ENCODE measurements at places on chromosomes 11 and 22. TPM values are rescaled to one million over a fixed set of nuclear protein-coding genes. Genes with fewer than 3 reads are reported as not detected.

GRCh38 chr11:6825231-6825744 lies 20.2 kb upstream of the OR10A5 start:
- H3K27ac ChIP-seq, result no peak overlapping the region
- H3K4me3 ChIP-seq, result no peak overlapping the region
- no peak for DNase-seq
- H3K27me3 ChIP-seq, result peaks cover 6% of the 10 kb centered on the region
- no peaks in the 10 kb centered on the region for H3K36me3 ChIP-seq

DNA sequence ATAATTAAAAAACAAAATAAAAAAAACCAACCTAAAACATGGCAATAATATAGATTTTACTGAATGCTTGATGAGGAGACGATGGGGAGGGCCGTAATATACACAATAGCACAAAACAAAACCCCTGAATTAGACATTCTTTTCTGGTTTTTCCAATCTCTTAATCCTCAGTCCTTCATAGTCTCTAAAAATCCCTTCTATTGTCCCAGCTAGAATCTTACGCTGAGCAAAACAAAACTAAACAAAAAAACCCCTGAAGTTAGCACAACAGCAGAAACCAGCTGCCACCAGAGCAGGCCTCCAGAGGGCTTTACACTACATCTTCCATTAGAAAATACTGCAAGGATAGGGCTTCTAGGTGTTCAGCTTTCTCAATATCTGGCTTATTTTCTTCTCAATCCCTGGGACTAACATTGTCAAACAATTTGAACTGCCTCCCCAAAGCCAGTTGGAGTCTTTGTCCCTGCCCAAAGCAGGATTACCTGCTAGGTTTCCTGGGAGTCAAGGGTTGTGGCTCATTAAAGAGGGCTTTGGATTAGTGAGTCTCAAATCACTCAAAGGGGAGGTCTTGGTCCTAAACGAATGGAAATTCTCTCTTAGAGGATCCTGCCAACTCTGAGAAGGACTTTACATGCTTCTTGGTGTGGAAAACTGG lies 2.1 kb upstream of the RNF26 start:
- peaks cover 5% of the 10 kb centered on the region for H3K36me3 ChIP-seq
- peaks cover 34% of the 10 kb centered on the region for H3K4me1 ChIP-seq
- no peak overlapping the region for H3K4me3 ChIP-seq
- H3K27me3 ChIP-seq, result no peaks in the 10 kb centered on the region

DNA sequence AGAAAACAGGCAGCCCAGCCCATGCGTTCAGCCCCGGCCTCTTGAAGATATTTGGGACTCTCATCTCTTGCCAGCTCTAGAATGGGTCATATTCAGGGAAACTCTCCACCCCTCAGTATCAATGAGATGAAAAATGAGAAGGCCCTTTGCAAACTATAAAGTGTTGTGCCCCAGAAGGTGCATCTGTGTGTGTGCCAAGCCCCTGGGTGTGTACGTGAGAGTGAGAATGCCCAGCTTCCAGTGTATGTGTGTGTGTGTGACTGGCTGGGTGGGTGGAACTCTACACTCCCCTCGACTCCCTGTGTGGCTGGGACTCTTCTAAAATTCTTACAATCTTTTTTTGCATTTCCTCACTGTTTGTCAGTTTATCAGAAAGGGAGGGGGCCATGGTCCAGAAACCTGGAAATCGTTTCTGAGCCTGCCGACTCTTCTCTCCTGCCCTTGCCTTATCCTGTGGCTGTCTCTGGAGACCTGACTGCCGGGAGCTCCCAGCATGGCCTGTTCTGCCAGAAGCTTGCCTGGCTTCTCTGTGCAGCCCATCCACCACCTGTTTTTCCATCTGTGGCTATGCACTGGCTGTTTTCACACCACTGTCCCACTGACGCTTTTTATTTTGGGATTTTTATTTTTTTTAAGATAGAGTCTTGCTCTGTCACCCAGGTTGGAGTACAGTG lies 1.2 kb downstream of the P2RY6 start:
- H3K4me3 ChIP-seq, result peak overlapping the region; percentile 44
- peaks cover 30% of the 10 kb centered on the region for H3K4me1 ChIP-seq
- H3K27ac ChIP-seq, result no peak overlapping the region
- DNase-seq, result no peak
- no peaks in the 10 kb centered on the region for H3K36me3 ChIP-seq

DNA sequence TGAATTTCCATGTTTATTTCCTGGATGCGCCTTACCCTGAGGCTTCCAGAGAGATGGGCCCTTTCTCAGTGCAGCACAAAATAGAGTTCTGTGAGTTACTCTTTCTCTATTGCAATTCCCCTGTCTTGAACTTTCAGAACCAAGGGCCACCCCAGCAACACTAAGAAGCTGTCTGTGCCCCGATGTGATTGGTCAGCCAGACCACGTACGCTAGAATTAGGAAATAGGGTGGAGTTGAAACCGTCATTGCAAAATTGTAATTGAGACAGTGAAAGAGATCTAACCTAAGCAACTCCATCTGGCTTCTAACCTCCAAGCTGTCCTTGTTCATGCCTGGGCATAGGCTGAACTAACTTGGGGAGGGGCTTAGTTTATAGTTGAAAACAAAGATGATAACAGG lies 981.3 kb downstream of the OPCML start:
- DNase-seq, result no peak
- no peak overlapping the region for H3K4me3 ChIP-seq
- no peaks in the 10 kb centered on the region for H3K4me1 ChIP-seq
- H3K27me3 ChIP-seq, result peaks cover 11% of the 10 kb centered on the region
- H3K36me3 ChIP-seq, result no peaks in the 10 kb centered on the region

DNA sequence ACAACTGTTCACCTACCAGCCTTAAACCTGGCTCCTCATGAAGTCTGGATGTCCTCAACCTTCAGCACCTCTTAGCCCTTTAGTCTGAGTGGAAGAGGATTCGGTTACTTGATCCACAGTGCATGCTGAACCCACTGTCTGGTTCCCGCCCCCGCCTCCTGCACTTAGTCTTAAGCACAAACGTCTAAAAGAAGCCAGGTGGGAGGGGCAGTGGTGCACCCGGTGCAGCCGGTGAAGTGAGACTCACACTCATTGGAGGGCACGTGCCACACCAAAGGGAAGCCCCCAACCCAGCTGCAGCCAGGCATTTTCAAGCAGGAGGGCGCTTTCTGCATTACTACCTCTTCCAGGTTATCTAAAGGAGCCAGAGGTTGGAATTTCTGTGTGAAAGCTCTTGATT lies 146.8 kb downstream of the COMMD9 start:
- H3K27me3 ChIP-seq, result peaks cover 37% of the 10 kb centered on the region
- no peaks in the 10 kb centered on the region for H3K36me3 ChIP-seq
- H3K4me3 ChIP-seq, result no peak overlapping the region

GRCh38 chr22:41240377-41241132 lies at the start of gene CHADL:
TSS of gene CHADL (minus strand) at chr22:41240931. CDS start at chr22:41240881, 50 bp downstream.
- no peak for DNase-seq
- H3K27ac ChIP-seq, result peak within 1 kb of the TSS; percentile 64
- no peak within 1 kb of the TSS for H3K4me3 ChIP-seq
- H3K27me3 ChIP-seq, result no peaks in the 10 kb centered on the region
- peaks cover 41% of the 10 kb centered on the region for H3K4me1 ChIP-seq
- no peaks in the 10 kb centered on the region for H3K36me3 ChIP-seq

- no peak for DNase-seq
- no peaks in the 10 kb centered on the region for H3K27me3 ChIP-seq
- no peak overlapping the region for H3K4me3 ChIP-seq
- H3K27ac ChIP-seq, result peak overlapping the region; percentile 67
- no peaks in the 10 kb centered on the region for H3K36me3 ChIP-seq
- H3K4me1 ChIP-seq, result peaks cover 80% of the 10 kb centered on the region
Observed at GRCh38 chr11:59765068-59765735, 10.0 kb downstream of the STX3 start.

GRCh38 chr11:31797190-31798056 lies 13.7 kb downstream of the PAX6 start:
- H3K27ac ChIP-seq, result no peak overlapping the region
- H3K27me3 ChIP-seq, result peaks cover 92% of the 10 kb centered on the region
- H3K4me1 ChIP-seq, result peaks cover 30% of the 10 kb centered on the region
- no peak overlapping the region for H3K4me3 ChIP-seq
- DNase-seq, result no peak

- no peak for DNase-seq
- H3K27ac ChIP-seq, result no peak overlapping the region
- no peaks in the 10 kb centered on the region for H3K4me1 ChIP-seq
- no peaks in the 10 kb centered on the region for H3K36me3 ChIP-seq
Observed at GRCh38 chr11:13216019-13216710, 61.4 kb upstream of the BMAL1 start.

DNA sequence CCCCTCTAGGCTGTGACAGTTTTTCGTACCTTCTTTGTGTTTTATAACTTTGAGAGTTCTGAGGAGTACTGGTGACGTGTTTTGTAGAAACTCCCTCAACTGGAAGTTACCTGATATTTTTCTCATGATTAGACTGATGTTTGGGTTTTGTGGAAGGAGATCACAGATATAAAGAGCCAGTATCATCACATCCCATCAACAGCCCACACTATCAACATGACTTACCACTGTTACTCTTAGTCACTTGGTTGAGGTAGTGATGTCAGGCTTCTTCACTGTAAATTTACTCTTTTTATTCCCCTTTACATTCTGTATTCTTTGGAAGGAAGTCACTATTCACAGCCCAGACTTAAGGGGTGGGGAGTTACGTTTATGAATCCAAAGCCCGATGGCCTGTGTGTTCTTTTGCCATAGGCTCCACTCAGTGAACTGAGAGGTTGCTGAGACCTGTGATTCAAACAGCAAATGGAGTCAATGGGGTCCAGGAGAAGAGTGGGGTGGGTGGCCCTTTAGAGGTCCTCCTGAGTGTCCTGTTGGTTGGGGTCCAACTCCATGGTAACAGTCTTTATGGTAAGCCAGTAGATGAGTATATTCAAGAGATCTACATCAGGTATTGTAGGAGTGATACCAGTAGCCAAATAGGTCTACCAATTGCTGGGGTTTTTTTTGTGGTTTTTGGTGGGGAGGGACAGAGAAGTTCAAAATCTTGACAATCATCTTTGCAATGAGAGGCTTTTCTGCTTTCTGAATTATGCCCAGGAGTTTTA lies 15.2 kb upstream of the MS4A4E start:
- H3K36me3 ChIP-seq, result no peaks in the 10 kb centered on the region
- no peak for DNase-seq
- H3K27ac ChIP-seq, result no peak overlapping the region
- no peak overlapping the region for H3K4me3 ChIP-seq

GRCh38 chr11:111514216-111515031 lies at the start of gene HOATZ:
TSS of gene HOATZ (plus strand) at chr11:111514778. CDS start at chr11:111514785, 7 bp downstream.
- H3K27ac ChIP-seq, result no peak within 1 kb of the TSS
- peaks cover 23% of the 10 kb centered on the region for H3K4me1 ChIP-seq
- peaks cover 56% of the 10 kb centered on the region for H3K27me3 ChIP-seq
- DNase-seq, result no peak
- no peaks in the 10 kb centered on the region for H3K36me3 ChIP-seq

DNA sequence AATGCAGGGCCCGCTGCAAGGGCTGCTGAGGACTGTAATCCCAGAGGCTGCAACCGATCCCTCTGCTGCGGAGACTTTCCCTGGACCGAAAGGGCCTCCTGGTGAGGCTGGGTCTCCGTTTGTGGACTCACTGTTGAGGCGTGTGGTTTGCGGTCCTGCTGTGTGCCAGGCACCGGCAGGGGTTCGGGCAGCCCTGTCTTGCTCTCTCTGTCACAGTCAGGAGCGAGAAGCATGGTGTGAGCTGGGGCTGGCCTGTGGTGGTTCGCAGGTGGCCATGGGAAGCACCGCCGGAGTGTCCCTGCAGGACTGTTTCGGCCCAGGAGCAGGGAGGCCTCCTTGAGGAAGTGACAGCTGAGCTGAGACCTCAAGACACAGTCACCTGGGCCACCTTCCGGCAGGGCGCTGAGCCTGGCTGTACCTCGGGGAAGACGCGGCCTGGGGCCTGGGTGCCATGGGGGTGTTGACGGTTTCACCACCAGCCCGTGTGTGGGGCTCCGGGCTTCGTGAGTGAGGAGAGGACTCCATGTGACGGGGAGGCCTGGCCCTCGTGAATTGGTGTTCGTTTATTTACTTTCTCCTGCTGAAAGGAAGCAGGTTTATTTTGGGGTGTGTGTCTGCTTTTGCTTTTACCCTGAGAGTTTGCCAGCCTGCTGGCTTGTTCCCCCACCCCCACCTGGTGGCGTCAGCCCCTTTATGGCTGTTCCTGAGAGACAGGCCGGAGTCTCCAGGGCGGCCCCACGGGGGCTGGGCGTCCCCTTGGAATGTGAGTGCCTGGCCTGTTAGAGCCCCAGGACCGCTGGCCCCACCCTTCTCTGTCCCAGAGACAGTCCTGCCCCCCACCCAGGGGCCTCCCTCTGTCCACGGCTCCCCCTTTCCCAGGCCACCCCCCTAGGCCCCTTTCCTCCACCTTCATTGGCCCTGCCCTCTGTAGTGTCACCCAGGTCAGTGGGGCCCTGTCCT lies 122.5 kb downstream of the KCNQ1OT1 start:
- peaks cover 39% of the 10 kb centered on the region for H3K4me1 ChIP-seq
- no peak overlapping the region for H3K27ac ChIP-seq
- H3K27me3 ChIP-seq, result no peaks in the 10 kb centered on the region
- DNase-seq, result peak; percentile 11
- H3K4me3 ChIP-seq, result no peak overlapping the region
- H3K36me3 ChIP-seq, result peaks cover 6% of the 10 kb centered on the region

DNA sequence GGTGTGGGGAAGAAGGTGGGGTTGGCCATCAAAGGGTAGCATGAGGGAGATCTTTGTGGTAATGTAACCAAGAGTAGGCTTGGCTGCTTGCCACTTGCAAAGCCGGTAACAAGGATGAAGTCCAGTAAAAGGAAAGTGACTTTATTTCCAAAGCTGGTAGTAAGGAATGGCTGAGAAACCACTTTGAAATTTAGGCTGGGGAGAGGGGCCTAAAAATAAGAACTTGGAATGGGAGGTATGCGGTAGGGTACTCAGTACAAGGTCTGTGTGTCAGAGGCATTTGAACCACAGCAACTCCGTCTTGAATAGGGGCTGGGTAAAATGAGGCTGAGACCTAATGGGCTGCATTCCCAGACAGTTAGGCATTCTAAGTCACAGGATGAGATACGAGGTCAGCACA lies 216.0 kb upstream of the ISX start:
- no peak overlapping the region for H3K4me3 ChIP-seq
- no peaks in the 10 kb centered on the region for H3K36me3 ChIP-seq
- H3K27me3 ChIP-seq, result peaks cover 10% of the 10 kb centered on the region
- H3K27ac ChIP-seq, result no peak overlapping the region

DNA sequence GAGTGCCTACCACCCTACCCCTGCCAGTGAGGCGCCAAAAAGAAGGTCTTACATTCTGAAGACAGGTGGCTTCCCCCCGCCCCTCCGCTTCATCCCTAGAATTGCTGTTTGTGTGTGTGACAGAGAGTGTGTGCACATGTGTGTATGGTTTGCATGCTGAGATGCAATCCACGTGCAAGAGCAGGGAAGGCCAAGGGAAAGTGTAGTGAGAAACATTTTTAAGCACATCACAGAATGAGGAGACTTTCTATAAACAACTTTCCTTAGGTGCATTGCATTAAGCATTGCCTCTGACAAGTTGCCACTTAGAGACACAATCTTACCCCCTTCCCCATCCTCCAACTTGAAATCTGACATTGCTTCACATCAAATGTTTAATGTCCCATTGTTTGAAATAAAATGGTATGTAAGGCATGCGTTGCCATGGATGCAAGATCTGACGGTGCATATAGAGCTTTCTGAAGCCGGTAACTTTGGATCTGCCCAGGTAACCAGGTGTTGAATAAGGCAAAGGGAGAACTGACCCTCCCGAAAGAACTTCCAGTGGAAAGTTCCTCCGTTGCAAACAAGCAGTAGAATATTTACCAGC lies 21.4 kb downstream of the FJX1 start:
- no peaks in the 10 kb centered on the region for H3K4me1 ChIP-seq
- peaks cover 21% of the 10 kb centered on the region for H3K27me3 ChIP-seq
- H3K36me3 ChIP-seq, result no peaks in the 10 kb centered on the region
- no peak for DNase-seq
- H3K27ac ChIP-seq, result no peak overlapping the region

The TUBGCP6 gene
- 18.3 TPM for total RNA-seq

The OR52E1 gene
- not detected for total RNA-seq

The PLEKHA7 gene
- total RNA-seq, result 33.2 TPM

The CAPN5 gene
- 2.3 TPM for total RNA-seq

The LRP5 gene
- 54.7 TPM for total RNA-seq

The OR5AL1 gene
- not detected for total RNA-seq

The MS4A15 gene
- not detected for total RNA-seq

The SLC25A18 gene
- total RNA-seq, result 2.7 TPM

All from left ventricle myocardium inferior (tissue), 1 donor.